Glomerular endothelial cell (primary cell): ENCODE measurements at places on chromosomes 5 and 9.

GRCh38 chr9:71681104-71681707, 87.1 kb downstream of the CEMIP2 start:
- no peak for DNase-seq

- no peak for DNase-seq
Observed at GRCh38 chr9:114401344-114401743, 13.6 kb upstream of the AKNA start.

DNA sequence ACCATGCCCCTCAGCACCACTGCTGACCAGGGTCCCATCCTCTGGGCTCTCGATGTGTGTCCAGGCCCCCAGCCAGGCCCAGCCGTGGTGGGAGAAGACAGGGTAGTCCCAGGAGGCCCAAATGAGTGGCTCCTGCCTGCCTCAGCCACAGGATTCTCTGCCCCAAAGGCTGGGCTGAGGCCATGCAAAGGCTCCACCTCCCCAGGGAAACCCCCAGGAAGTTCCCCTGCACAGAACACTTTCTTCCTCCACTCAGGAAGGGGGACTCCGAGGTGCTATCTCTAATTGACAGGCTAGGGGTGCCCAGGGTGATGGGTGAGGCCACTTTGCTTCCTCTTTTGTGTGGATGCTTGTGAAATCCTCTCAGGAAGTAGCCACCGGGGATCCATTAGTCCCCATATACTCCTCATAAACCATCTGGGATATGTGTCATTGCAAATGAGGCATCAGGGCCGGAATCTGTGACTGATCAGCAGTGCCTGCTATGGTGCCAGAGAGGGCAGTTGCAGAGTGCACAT, 23.1 kb upstream of the TDRD7 start:
- DNase-seq, result no peak

GRCh38 chr5:683551-684481, 9.3 kb downstream of the TPPP start:
- DNase-seq, result no peak

DNA sequence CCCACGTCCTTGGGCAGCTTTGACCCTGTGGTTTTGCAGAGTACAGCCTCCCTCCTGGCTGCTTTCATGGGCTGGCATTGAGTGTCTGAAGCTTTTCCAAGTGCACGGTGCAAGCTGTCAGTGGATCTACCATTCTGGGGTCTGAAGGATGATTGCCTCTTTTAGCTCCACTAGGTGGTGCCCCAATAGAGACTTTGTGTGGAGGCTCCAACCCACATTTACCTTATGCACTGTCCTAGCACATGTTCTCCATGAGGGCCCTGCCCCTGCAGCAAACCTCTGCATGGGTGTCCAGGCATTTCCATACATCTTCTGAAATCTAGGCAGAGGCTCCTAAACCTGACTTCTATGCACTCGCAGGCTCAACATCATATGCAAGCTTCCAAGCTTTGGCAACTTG, 644.2 kb upstream of the CDH9 start:
- DNase-seq, result no peak

- peak; percentile 69 for DNase-seq
Observed at GRCh38 chr9:36665921-36666431, 93.3 kb downstream of the MELK start.

DNA sequence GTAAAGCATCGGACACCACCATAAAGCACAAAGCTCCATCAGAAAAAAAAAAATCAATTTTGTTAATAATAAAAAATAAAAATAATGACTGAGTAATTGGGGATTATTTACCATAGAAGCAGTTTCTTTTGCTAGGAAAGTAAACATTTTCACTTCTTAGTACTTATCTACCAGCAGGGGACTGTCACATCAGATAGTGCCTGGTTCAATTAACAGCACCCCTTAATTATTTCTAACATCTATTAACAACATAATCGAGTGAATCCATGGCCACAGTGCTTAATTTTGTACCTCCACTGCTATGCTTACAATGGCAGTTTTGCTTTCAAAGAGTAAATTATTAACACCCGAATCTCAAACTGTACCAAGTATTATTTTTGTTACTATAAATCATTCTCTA, 221.7 kb downstream of the SMARCA2 start:
- no peak for DNase-seq

GRCh38 chr5:130032807-130033206, 128.5 kb downstream of the CHSY3 start:
- no peak for DNase-seq

GRCh38 chr9:100990605-100991381, 37.7 kb upstream of the PLPPR1 start:
- no peak for DNase-seq

- no peak for DNase-seq
Observed at GRCh38 chr9:94096819-94097577, 12.7 kb downstream of the PTPDC1 start.

DNA sequence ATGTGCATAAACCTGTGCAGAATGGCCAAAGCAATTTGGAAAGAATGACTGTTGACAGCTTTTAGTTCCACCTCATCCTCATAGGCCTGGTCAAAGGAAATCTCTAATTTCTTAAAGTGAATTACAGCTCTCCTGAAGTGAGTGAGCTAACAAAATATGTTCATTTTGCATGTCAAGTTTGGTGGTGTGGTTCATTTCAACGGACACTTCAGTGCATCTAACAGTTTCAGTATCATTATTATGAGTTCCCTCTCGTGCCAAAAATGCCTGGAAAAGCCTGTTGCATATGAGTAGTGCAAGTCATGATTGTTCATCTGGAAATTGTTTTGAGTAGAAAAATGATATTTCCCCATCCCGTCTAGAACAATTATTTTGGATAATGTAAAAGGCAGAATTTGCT, 53.2 kb upstream of the HMHB1 start:
- DNase-seq, result no peak

GRCh38 chr5:117812861-117813260, 1175.5 kb downstream of the DTWD2 start:
- no peak for DNase-seq

DNA sequence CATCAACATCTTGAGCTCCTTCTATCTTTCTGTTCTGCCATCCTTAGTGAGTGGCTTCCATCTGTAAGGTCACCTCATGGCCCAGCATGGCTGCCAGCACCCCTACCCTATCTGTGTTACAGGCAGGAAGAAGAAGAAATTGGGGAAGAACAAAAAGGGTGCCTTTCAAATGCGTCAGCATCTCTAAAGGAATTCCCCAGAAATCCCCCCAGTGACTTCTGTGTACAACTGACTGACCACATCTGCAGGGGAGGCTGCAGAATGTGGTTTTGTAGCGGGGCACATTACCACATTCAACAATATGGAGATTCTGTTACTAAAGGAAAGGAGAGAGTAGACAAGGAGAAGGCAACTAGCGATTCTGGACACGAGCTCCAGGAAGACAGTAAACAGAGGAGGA, 40.1 kb downstream of the ALG2 start:
- DNase-seq, result no peak

- DNase-seq, result no peak
Observed at GRCh38 chr5:157059891-157060290, 975 bp upstream of the HAVCR1 start.

DNA sequence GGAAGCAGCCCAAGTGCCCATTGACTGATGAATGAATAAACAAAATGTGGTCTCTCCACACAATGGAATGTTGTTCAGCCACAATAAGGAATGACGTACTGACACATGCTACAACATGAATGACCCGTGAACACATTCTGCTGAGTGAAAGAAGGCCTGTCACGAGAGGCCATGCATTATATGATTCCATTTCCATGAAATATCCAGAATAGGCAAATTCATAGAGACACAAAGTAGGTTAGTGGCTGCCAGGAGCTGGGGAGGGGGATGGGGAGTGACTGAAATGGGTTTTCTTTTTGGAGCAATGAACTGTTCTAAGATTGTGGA, 41.4 kb downstream of the BICD2 start:
- DNase-seq, result no peak

DNA sequence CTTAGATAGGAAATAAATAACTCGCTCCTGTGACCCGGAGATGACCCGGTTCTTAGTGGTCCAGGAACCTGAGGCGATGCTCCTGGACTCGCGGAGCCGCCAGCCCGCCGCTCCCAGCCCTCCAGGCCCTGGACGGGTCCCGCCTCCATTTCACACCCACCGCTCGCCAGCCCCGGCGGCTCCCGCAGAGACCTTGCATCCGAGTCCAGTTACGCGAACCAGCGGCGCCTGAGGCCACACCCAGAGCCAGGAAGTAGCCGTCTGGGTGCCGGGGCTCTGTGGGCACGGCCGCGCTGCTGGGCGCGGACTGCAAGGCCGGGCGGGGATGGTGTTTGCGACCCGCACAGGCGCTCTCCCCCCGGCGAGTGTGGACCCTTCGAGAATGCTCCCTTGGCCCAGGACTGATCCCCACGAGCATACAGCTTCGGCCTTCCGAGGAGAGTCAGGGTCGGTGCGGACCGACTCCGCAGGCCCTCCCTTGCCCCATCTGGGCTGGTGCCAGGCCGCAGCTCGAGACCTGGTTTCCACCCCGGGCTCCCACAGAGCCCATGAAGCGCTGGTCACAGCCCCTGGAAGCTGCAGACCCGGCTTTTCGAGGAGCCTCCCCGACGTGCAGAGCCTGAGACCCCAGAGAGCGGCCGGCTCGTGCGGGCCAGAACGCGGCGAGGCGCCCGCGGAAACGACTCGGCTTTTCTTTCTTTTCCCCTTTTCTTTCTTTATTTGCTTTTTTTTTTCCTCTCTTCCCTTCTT, 5.2 kb upstream of the BARX1 start:
- DNase-seq, result no peak

DNA sequence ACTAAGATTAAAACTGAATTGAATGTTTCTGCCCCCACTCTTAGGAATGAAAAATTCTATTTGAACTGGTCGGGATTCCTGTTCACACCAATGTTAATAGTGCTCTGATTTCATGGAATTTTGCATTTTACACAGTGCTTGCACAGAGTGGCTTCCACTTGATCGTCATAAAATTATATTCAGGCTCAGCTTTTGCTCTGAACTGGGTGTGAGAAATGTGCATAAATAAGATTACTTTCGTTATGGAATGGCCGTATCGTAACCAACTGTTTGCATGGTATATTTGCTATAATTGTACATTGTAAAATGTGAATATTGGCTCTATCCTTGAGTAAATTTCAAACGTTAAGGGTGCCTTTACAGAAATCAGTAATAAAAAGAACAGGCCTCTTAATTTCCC, 240.9 kb downstream of the RFK start:
- no peak for DNase-seq

- DNase-seq, result no peak
Observed at GRCh38 chr5:32044434-32044833, 129.7 kb downstream of the GOLPH3 start.

- no peak for DNase-seq
Observed at GRCh38 chr5:68057191-68057590, 158.4 kb upstream of the PIK3R1 start.

DNA sequence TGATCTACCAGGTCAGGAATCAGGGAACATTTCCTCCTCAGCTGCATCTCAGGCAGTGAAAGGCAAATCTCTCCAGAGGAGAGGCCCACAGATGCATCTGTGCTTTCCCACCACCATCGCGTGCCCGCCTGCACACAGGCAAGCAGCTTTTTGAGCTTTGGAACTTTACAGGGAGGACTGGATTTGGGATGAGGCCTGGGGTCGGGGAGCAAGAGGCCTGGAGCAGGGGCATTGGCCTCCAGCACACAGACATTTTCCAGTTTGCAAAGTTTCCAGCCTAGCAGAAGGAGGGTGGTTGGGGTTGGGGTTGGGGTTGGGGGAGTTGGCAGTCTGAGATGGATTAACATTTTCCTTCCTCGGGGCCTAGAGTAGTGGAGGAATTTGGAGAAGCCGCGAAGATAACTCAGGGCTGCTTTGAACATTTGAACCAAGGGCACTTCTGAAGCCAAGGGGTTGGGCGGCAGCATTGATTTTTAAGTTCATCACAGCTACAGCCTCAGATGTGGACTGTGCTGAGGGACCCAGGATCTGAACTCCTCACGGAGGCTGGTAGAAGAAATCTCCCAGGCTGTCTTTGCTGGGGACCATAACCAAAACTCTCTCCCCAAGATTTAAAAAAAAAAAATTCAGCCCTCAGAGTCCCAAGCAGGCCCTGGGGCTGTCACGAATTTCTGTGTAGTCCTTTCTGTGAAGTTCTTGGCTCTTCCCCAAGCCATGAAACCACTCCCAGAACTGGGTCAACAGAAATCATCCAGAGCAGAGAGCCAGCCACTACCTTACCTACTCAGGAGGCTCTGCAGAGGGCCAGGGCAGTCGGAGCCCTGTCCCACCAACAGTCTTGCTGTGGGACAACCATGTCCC, 25.6 kb downstream of the C5orf15 start:
- DNase-seq, result no peak

DNA sequence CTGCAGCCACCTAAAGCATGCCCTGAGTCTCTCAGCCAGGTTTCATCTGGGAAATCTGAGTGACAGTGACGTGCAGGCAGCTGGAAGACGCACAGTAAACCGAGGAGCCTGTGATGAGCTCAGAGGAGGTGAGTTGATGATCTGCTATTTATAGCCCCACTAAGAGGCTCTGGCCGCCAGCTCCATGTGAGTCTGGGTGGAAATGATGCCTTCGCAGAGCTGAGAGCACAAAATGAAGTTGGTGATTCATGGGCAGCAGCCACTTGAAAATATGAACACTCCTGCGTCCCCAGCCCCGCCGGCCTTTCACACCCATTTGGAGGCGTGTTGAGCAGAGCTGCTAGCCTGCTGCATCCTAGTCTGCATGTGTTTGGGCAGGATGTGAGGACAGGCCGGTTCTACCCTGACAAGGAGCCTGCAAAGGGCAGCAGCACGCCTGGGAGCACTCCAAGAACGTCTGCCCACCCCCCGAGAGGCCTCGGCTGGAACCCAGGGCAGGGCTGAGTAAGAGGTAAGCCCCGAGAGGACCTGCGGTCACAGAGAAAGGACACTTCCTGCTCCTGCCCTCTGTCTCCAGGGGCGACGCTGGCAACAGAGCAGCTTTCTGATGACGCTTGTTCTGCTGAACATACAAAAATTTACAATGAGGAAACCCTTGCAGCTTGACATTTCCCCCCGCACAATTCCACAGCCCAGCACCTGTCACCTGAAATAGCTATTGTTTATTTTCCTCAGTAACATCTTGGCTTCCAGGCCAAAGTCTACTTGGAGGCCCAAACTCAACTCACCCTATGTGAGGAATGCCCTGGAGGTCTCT, 25.1 kb upstream of the CDKN2AIPNL start:
- no peak for DNase-seq

GRCh38 chr9:69204326-69204725, 30.2 kb downstream of the TJP2 start:
- DNase-seq, result no peak

GRCh38 chr5:178201927-178202235, 2.5 kb upstream of the HNRNPAB start:
- DNase-seq, result no peak

- no peak for DNase-seq
Observed at GRCh38 chr5:145859897-145860296, 12.9 kb downstream of the GRXCR2 start.

DNA sequence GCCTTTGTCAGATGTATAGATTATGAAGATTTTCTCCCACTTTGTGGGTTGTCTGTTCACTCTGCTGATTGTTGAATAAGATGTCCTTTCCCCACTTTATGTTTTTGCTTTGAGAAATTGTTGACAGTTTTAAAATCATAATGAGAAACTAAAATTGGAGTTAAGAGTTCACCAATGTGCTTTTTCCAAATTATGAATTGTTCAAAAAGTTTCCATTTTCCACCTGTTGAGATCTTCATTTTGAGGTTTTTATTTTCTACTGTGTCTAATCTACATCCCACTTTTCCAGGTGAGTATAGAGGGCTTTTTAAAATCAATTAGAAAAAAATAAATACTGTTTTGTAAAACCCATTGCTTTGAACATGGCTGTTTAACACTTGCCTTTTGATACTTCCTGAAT, 55.8 kb downstream of the LNPEP start:
- no peak for DNase-seq

GRCh38 chr9:135087899-135088347, 455 bp downstream of the OLFM1 start:
- DNase-seq, result no peak

- no peak for DNase-seq
Observed at GRCh38 chr5:1409381-1410110, 35.7 kb downstream of the SLC6A3 start.
